ENCODE measurements at places on chromosomes 2 and 18. TPM values are rescaled to one million over a fixed set of nuclear protein-coding genes. Genes with fewer than 3 reads are reported as not detected.

The SPDYA gene
- 2.3 TPM for total RNA-seq

The FKBP1B gene
- 10.9 TPM for total RNA-seq

The FNDC4 gene
- total RNA-seq = 34.7 TPM

The LYG1 gene
- total RNA-seq = 0.73 TPM

The HOXD13 gene
- total RNA-seq = not detected

The ATP6V1C2 gene
- total RNA-seq = not detected

The C2orf15 gene
- not detected for total RNA-seq

The BUB1 gene
- total RNA-seq = 65.7 TPM

The RTP5 gene
- not detected for total RNA-seq

The LANCL1 gene
- total RNA-seq = 56.4 TPM

The CYP1B1 gene
- 184 TPM for total RNA-seq

The MLPH gene
- 18.0 TPM for total RNA-seq

The STEAP3 gene
- 25.6 TPM for total RNA-seq

The TMEM37 gene
- 0.44 TPM for total RNA-seq

The SERPINB10 gene
- total RNA-seq = not detected

The IL1B gene
- 0.15 TPM for total RNA-seq

The MDH1B gene
- 0.99 TPM for total RNA-seq

The RASGRP3 gene
- total RNA-seq = 1.3 TPM

The PKDCC gene
- total RNA-seq = 129 TPM

The LYPD6B gene
- not detected for total RNA-seq

The PLB1 gene
- 2.0 TPM for total RNA-seq

The CENPA gene
- 21.4 TPM for total RNA-seq

The TMEM185B gene
- 26.8 TPM for total RNA-seq

The RNU2-63P gene
- not detected for total RNA-seq

The REG3G gene
- total RNA-seq = not detected

The CD28 gene
- total RNA-seq = under 0.01 TPM

The MRPL53 gene
- total RNA-seq = 48.0 TPM

The TEKT4 gene
- total RNA-seq = not detected

The LOXHD1 gene
- total RNA-seq = not detected

The LINC00305 gene
- not detected for total RNA-seq

The BOK gene
- total RNA-seq = 17.2 TPM

The IRS1 gene
- total RNA-seq = 33.5 TPM

The RND3 gene
- 413 TPM for total RNA-seq

The TMEM182 gene
- 2.0 TPM for total RNA-seq

The LYPD6 gene
- total RNA-seq = 0.33 TPM

The RBMS1 gene
- total RNA-seq = 87.0 TPM

The FLACC1 gene
- 2.0 TPM for total RNA-seq

The IL36RN gene
- not detected for total RNA-seq

The DNAH7 gene
- 0.66 TPM for total RNA-seq

The SERPINB12 gene
- not detected for total RNA-seq

The CCL20 gene
- total RNA-seq = not detected

The CDH2 gene
- 6.3 TPM for total RNA-seq

The ALPG gene
- not detected for total RNA-seq

Measured in smooth muscle cell of trachea (primary cell).